ENCODE measurements at places on chromosomes 12 and 14. TPM values are rescaled to one million over a fixed set of nuclear protein-coding genes. Genes with fewer than 3 reads are reported as not detected.

DNA sequence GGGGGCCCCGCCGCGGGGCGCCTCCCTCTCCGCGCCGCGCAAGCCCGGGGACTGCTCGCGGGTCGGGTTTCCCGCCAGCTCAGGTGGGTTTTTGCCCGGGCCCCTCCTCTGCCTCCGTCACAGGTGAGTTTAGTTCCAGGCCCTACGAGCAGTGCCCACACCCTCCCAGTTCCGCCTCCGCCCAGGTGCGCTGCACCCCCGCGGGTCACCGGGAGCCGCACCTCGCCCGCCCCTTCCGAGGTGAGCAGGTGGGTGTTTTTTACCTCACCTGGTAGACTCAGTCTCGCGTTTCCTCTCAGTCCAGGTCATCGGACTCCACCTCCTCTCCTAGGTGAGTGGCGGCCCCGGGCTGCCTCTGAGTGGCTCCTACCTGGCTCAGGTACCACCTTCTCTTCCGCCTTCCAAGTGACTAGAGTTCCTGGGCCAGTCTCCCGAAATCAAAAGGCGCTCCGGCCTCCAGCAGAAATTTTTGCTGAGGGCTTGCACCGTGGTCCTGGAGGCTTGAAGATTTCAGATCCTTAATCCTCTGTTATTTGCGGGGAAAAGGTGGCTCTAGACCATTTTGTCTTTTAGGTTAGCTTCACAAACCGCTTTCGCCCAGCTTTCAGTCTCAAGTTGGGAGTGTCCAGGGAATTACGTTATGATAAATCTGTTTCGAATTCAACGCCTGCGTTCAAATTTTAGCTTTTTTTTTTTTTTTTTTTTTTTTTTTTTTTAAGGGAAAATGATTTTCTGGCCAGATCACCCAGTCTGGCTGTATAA, at the start of gene TMEM30B:
Gene TMEM30B (minus strand): TSS at position 153 of the 762 bp plus-strand sequence. CDS start 191 bp downstream, outside the sequence.
- peak; percentile 30 for DNase-seq

DNA sequence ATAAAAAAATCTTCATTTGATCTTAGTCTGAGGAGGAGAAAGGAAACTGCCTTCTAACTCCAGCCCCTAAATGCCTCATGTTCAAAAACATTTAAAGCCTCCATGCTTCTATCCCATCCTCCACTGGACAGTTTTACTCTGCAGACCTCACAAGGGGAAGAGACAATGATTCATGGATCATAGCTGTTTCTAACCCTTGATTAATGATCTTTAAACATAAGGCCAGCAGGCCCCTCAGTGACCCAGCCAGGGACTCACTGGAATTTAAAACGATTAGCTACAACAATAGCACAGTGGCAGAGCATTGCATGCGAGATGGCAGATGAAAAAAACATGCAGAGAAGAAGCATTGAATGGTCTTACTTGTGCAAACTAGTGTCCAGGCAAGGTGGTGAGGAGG, 6.0 kb downstream of the DCTN2 start:
- DNase-seq: no peak

GRCh38 chr12:71010143-71010479, 89.6 kb upstream of the PTPRR start:
- no peak for DNase-seq

DNA sequence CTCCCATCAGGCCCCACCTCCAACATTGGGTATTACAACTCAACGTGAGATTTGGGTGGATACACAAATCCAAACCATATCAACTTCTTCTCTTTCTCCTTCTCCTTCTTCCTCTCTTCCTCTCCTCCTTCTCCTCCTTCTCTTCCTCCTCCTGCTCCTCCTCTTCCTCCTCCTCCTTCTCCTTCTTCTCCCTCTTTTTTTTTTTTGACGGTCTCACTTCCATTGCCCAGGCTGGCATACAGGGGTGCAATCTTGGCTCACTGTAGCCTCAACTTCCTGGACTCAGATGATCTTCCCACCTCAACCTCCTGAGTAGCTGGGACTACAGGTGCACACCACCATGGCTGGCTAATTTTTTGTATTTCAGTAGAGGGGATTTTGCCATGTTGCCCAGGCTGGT, 11.4 kb upstream of the NUBPL start:
- no peak for DNase-seq

NTS gene
- not detected for total RNA-seq

DNA sequence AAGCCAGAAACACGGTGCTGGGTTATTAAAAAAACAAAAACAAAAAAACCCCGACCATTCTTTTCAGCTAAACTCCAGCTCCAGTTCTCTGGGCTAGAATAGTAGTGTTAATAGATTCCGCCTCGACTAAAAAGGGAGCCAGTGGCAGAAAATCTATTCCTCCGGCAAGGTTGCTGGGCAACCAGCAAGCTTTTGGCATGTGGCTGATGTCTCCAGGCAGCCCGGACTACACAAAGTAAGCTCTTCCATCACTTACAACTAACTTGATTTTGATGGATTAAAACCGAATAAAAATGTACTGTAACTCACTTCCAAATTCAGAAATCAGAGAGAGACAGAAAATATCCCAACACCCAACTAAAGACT, 126.4 kb upstream of the FOXN3 start:
- no peak for DNase-seq

- DNase-seq: no peak
These were observed 754 bp downstream of the KRT18 start for GRCh38 chr12:52949413-52950331.

TRPV4 gene
- not detected for total RNA-seq

DNA sequence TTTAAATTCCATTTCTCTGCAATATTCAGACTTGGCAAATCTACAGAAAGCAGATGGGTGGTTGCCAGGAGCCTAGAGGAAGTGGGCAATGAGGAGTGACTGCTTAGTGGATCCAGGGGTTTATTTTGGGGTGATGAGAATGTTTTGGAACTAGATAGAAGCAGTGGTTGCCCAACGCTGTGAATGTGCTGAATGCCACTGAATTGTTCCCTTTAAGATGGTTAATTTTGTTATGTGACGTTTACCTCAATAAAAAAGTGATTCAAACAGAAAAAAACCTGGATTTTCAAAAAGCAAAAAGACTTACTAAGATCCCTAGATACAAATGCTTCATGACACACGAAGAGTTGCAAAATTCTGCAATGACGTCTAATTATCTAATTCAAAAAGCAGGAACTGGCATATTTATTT, 34.2 kb downstream of the DAO start:
- DNase-seq: no peak

MANSC1 gene
- 0.22 TPM for total RNA-seq

DNA sequence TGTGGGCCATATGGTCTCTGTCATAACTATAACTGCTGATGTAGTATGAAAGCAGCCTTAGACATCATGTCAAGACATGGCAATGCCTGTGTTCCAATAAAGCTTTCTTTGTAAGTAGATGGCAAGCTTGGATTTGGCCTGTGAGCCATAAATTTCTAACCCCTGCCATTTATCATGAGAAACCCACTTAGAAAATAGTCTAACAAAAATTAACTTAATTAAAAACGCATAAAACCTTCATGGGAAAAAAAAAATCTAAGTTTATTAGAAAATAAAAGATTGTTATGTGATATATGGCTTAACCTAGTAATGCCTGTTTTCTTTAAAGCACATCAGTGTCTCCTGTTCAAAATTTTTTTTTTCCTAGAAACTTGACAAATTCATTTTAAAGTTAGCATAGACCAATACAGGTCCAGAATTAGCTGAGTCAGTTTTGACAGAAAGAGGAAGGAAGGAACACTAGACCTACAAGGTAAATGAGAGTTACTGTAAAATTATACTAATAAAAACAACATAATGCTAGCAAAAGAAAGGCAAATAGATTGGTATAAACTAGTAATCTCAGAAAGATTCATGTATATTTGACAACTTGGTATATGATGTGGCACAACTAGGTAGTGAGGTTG, 68.2 kb downstream of the USP15 start:
- DNase-seq: no peak

TAS2R7 gene
- total RNA-seq: not detected
